Stimulated activated CD8-positive, alpha-beta memory T cell treated with anti-CD3 and anti-CD28 coated beads, Interleukin-4, amount 100 ng/mL, for 4 hours (primary cell): ENCODE measurements at places on chromosomes 5 and 9.

DNA sequence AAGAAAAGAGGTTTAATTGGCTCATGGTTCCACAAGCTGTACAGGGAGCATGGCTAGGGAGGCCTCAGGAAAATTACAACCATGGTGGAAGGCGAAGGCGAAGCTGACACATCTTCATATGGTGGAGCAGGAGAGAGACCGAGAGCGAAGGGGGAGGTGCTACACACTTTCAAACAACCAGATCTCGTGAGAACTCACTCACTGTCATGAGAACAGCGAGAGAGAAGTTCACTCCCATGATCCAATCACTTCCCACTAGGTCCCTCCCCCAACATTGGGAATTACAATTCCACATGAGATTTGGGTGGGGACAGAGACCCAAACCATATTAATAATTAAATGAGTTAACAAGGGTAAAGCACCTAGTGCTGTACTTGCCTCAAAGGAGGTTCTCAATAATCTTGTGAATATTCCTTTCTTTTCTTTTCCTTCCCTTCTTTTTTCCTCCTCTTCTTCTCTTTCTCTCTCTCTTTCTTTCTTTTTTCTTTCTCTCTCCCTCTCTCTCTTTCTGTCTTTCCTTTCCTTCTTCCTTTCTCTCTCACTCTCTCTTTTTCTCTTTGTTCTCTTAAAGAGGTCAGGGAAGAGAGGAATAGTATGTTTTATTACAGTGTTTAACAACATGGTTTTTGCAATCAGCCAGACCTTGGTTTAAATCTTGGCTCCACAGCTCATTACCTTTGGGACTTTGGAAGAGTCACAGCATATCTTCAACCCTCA, 29.0 kb downstream of the TNFSF15 start:
- DNase-seq, result no peak

DNA sequence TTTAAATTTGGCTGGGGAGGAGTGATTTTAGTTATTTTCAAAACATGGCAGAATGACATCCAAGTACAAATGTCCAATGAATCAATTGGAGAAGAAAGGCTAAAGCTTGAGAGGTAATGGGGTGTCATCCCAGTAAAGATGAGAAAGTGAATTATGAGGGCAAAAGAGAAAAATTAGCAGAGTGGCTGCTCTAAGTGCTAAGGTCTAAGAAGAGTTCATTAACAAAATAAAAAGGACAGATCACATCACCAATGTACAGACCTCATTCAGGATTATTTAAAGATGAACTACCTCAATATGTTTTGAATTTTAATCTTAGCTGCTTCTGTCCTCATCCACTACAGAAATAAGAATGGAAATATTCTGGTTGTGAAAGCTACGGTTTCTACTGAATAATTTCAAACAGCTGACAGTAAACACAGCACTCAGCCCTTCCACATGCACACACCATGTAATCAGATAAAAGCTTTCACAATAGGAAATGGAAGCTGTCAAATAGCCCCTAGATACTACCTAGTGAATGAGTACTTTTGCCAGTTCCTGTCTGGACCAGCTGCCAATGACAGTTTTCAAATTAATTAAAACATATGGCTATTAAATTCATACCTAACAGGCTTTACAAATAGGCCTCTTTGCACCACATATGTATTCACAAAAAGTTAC, 171.5 kb downstream of the SSBP2 start:
- no peak for DNase-seq

DNA sequence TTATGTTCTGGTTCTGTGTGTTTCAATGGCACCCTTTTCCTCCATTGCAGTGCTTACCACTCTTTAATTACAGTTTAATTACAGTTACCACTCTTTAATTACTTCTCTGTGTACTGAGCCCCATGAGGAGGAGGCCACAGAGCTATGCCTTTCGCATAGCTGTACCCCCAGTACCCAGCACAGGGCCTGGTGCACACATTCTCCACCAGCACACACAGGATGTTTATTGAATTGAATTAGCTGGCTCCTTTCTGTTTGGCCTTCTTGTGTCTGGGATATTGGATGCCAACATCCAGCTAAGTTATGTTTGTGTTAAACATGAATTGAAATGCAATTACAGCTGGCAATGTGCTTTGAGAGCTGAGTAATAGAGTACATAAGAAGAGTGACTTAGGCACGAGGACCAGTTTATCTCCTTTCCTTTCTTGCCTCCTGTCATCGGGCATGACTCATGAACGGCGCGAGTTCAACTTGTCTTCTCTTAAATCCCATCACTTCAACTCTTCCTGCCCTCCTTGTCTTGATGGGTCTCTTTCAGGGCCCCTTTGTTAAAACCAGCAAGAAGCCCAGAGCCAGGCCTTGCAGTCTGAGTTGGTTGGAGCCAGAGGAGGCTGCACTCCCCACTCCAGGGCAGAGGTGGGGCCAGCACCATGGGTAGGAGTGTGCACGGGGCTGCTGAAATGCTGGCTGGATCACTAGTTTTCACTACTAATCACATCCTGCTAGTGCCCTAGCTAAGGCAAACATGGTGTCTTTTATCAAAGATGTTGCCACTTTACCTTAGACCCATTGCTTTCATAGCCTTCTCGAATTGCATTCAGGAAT, 37.4 kb downstream of the MVB12B start:
- no peak for DNase-seq

DNA sequence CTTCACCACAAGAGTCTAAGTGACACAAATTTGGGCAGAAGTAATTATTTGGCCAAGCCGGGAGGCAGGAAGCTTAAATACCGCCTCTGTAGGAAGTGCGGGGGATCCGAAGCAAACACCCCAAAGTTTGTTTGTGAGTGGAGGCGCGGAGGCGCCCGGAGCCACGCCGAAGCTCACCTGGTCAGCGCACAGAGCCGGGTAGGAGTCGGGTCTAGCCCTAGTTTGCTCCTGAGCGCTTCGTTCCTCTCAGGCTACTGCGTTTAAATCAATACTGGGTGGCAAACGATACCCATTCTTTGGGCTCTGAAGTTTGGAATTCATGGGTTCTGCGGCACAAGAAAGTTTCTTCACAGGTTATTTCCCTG, 855 bp downstream of the MCC start:
- no peak for DNase-seq

- no peak for DNase-seq
Measured at GRCh38 chr5:169104937-169105494, 195.9 kb downstream of the SLIT3 start.

DNA sequence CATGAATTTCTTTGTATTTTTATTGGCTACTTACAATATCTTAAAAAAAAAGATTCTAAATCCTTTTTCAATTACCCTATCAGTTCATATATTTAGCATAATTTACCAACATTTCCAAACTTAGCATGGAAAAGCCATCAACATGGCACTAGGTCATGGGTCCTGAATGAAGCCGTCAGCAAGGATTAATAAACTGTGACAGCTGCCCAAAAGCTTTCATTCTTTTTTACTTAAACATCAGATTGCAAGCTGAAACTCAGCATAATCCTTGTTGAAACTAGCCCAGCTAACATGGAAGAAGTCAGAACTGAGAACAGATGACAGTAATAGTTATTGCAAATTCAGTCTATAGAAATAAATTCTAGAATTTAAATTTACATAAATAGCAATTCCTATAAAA, 209.8 kb downstream of the ADAMTS6 start:
- no peak for DNase-seq

- DNase-seq, result no peak
Measured at GRCh38 chr5:163614787-163615186, 109.4 kb downstream of the MAT2B start.

DNA sequence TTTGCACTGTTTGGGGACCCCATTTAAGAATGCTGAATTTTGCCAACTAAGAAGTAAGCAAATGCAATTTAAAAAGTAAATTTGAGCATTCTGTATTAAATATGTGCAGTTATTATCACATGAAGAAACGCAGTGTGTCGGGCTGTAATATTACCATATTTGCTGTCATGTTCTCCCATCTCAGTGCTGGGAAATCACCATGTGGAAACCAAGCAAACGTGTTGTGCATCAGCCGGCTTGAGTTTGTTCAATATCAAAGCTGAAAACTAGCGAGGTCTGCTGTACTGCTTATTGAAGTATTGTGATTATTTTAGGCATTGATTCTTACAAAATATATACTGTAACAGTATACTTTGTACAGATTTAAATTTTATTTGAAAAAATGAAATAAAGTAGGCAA, 2.6 kb downstream of the IGIP start:
- no peak for DNase-seq

- DNase-seq, result no peak
Measured at GRCh38 chr5:180053061-180053602, 18.4 kb downstream of the RNF130 start.

GRCh38 chr5:67831048-67831447, 384.5 kb upstream of the PIK3R1 start:
- DNase-seq, result no peak

DNA sequence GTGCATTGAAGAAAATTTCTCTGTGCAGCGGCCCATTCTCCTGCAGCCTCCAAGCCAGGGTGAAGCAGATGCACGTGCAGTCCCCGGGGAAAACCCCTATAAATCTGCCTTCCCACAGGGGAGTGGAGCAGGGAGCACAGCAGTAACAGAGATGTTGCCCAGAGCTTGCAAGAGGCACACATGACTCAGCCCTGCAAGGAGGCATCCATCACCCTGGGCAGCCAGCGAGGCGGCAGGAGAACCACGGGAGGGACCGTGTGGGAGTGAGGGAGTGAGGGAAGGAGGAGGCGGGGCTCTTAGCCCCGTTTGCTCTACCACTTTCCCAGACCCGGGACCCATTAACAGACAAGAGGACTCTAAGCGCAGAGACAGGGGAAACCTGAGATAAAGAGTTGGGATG, 96.2 kb upstream of the ARAP3 start:
- no peak for DNase-seq

- DNase-seq, result no peak
Measured at GRCh38 chr9:117907420-117907819, 203.2 kb downstream of the TLR4 start.

DNA sequence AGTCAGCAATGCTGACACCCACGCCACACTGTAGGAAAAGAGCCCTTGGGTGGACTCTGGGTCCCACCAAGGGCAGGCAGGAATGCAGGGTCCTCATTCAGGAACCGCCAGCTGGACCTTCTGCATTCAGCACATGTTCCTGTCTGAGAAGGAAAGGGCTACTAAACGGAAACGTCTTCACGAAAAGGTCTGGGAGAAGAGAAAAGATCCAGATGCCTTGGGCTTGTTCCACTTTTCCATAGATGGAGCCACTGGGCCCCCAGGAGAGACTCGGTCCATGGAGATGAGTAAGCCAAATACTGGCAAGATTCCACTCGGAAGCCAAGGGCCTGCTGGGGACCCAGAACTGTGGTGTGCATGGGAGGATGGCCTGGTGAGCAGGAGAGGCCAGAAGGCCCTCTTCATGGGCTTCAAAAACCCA, 38.4 kb downstream of the LHFPL2 start:
- no peak for DNase-seq

GRCh38 chr5:67699560-67699959, 503.0 kb upstream of the CD180 start:
- DNase-seq, result no peak

DNA sequence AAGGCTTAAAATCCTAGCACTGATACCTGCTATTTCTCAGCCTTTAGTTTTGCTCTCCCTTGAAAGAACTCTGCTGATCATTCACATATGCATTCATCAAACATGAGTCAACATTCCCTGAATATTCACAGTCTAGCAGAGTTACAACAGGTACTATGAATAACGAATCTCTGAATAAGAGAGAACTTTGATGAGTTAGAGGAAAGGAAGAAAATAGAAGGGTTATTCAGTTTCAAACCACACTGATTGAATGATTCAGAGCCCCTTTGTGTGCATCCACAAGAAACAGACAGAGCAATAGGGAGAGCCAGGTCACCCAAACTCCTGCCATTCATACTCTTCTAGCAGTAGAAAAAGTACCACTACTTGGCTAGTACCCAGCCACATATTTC, 36.0 kb downstream of the FOXD1 start:
- no peak for DNase-seq

- DNase-seq, result no peak
Measured at GRCh38 chr5:149496166-149496565, 55.1 kb downstream of the CSNK1A1 start.

DNA sequence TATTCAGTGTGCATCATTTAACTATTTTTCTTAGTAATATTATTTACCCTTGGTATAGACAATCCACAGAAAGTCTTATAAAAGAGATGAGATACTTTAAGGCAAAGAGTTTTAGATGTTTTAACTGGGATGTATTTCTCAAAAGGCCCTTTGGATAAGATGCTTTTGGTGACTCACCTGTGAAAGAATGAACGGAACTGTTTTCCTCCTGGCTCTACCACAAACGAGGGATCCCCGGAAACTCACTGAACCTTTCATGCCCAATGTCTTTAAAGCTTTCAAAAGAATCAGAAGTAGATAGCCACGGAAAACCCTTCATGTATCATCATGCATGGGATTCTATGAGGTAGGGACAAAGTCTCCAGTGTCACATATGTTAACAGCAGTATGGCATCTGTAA, 1.6 kb downstream of the ZNF782 start:
- no peak for DNase-seq

DNA sequence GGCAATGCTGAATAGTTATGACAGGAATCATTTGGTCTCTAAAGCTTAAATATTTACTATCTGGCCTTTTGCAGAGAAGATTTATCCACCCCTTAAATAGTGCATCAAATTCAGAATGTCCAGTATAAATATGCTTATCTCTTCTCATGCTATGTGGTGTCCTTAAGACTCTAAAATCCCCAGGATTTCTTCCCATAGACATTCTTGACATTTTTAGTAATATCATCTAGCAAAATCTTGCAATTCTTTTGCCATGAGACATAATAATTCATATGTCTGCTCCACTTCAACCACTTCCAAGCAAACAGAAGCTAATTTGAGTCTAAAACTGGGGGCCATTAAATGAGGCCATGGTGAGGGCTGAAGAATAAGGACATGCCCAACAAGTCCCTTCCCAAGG, 1923.4 kb upstream of the CDH9 start:
- no peak for DNase-seq

- no peak for DNase-seq
Measured at GRCh38 chr5:80754900-80755299, 100.1 kb upstream of the DHFR start.

DNA sequence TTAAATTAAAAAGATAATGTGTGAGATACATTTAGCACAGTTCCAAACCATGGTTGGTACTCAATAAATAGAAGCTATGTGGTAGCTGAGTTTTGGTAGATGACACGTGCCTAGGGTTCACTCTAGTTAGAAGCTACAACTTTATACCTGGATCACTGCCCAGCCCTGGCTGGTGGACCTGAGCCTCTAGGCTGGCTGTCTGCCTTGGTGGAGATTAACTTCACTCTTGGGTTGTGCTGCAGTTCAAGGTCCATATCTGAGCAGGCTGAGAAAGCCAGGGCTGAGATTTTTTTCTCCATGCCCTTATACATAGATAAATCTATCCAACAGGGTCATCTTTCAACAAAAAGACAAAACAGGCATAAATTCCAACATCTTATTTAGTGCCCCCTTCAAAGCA, 44.6 kb upstream of the SPDL1 start:
- DNase-seq, result no peak

- DNase-seq, result no peak
Measured at GRCh38 chr5:143036146-143036927, 266.2 kb downstream of the ARHGAP26 start.

GRCh38 chr9:15927161-15927560, 374.3 kb downstream of the CCDC171 start:
- no peak for DNase-seq

- no peak for DNase-seq
Measured at GRCh38 chr5:137414112-137414755, 84.9 kb downstream of the SPOCK1 start.
